Activated CD4-positive, CD25-positive, alpha-beta regulatory T cell treated with anti-CD3 and anti-CD28 coated beads, Interleukin-2, amount 50 U/mL, for 16 hours (primary cell): ENCODE measurements at places on chromosomes 13 and 19.

DNA sequence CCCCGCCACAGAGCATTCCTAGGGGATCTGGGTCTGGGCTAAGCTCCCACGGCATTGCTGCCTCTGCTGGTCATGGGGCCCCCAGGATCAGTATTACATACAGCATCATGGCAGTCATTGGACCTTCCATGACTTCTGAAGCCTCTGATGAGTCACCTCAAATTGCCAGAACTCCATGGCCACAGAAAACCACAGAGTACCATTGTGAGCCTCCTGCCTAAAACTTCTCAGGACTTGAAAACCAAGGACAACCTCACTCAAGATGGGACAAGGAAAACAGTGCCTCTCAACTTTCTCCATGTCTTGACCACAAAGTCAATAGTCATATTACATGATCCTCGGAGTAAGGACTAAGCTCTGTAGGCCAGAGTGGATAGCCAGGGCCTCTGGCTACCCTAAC, 306.0 kb downstream of the GPC5 start:
- no peak for DNase-seq

- peak; percentile 21 for DNase-seq
These were observed at the start of gene ZNF578 for GRCh38 chr19:52453324-52454094. ZNF578 (plus strand) TSS chr19:52453553; CDS start chr19:52501846, 48,293 bp downstream.

- no peak for DNase-seq
These were observed 33.4 kb downstream of the IPO5 start for GRCh38 chr13:97986835-97987234.

DNA sequence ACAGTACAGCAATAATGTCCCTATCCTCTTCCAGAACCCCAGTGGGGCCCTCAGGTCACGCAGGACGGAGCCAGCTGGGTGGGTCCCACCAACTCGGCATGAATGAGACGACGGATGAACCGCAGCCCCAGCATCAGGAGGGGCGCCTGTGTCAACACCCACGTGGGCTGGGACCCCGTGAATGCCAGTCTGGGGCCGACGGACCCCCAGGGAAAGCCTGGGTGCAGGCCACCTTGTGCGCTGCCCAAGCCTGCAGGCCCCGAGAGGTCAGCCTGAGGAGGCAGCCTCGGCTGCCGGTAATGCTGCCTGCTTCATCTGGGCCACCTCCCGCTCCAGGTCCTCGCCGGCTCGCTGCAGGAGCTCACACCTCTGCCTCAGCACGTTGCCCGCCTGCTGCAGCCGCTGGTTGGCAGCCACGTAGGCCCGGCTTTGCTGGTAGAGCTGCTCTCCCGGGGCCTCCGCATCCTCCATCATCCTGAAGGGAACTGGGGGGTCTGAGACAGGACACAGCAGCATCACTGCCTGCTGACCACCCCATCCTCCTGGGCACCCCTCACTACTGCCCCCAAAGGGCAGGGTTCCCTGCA, 4.2 kb downstream of the C19orf25 start:
- DNase-seq, result no peak

- no peak for DNase-seq
These were observed 106.0 kb downstream of the STK24 start for GRCh38 chr13:98470920-98471319.

- no peak for DNase-seq
These were observed 38.6 kb downstream of the LYL1 start for GRCh38 chr19:13064092-13064489.

DNA sequence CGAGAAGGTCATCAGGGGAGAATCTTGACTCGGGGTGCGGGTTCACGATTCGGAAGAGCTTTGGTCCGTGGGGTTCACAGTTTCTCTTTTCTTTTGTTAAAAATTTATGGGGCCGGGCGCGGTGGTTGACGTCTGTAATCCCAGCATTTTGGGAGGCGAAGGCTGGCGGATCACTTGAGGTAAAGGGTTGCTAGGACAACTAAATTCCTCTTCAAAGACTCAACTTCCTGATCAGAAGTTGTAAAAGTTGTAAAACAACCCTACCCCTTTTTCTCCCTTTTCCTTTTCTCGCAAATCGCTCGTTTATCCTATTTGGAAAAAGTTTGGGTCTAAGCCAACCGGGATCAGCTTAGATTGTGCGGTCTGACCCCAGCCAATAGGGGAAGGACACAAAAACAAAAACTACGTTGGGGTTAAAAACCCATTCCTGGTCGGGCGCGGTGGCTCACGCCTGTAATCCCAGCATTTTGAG, 673 bp downstream of the ZNF486 start:
- DNase-seq, result no peak

GRCh38 chr19:39372047-39372802, 18.7 kb downstream of the PAF1 start:
- no peak for DNase-seq

DNA sequence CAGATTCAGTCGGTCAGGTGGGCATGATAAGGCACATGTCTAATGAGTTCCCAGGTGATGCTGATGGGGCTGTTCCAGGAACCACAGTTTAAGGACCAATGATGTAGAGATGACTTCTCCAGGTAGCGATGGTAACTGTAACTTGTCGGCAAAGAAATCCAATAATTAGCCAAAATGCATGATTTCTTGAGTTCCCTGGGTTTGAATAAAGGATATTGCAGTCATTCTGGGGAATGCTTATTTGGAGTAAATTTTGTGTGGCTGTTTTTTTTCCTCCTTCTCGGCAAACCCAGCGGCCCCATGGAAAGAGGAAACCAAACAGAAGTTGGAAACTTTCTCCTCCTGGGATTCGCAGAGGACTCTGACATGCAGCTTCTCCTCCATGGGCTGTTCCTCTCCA, at the start of gene OR7C2:
TSS of gene OR7C2 (plus strand) at position 301 of the 400 bp plus-strand sequence. CDS start at position 301, 0 bp downstream.
- no peak for DNase-seq

- no peak for DNase-seq
These were observed 984 bp downstream of the SIX5 start for GRCh38 chr19:45767881-45768654.

DNA sequence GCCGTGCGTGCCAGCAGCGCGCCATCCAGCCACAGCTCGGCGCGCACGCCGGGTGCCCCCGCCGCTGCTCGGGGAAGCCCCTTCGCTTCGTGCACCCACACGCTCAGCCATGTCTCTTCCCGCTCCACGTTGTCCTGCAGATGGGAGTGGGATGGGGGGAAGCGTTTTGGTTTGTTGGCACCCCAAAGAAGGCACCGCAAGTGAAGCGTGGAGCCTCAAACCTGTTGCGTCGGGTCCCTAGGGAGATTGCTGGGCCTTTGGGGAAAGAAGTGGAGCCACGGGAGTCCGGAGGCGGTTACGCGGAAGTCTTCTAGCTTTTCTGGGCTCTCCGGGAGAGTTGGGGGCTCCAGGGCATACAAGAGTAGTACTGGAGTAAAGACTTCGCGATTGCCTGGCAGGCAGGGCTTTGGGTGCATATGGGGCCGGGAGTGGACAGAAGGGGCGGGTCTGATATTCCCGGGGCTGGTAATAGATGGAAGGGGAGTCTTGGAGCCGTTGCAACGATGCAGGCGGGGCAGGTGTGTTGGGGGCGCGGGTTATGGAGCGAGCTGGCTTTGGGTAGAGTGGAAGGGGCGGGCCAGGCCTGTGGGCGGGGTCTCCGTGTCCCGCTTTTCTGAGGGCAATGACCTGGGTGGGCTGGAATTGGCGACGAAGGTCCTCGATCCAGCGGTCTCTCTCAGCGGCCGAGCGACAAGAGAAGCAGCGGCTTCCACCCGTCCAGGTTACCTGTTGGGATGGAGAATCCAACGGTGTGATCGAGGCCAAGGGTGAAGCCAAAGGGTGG, 6.5 kb downstream of the RASAL3 start:
- no peak for DNase-seq

DNA sequence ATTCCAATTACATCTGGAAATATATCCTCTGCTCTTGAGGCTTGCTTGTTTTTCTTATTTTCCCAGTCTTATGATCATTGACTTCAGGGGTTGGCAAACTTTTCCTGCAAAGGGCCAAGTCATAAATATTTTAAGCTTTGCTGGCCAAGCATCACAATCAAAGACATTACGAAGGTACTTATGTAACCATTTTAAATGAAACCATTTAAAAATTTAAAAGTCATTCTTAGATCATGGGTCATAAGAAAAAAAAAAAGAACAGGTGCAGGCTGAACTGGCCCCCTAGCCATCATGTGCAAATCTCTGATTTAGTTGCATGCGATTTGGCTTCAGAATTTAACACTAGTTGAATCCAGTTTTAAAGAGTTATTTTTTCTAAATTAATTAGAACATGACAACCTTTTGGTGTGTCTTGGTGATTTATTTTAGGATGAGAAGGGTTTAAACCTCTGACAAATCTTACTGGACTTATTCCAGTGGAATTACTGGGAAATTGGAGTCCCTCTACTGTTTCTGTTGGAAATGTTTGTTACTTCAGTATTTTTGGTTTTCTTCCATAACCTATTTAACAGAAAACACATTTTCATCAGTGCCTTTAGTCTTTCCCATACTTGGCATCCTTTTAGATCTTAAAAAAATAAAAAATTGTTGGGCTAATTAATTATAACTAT, 148.1 kb downstream of the NHLRC3 start:
- no peak for DNase-seq

GRCh38 chr13:29664591-29664990, 69.1 kb upstream of the SLC7A1 start:
- DNase-seq, result no peak

- no peak for DNase-seq
These were observed 43.8 kb downstream of the SPRY2 start for GRCh38 chr13:80297094-80297493.

GRCh38 chr19:737591-738093, 13.3 kb upstream of the MISP start:
- DNase-seq, result no peak

GRCh38 chr13:78609464-78610205, 6.3 kb upstream of the POU4F1 start:
- DNase-seq, result no peak

DNA sequence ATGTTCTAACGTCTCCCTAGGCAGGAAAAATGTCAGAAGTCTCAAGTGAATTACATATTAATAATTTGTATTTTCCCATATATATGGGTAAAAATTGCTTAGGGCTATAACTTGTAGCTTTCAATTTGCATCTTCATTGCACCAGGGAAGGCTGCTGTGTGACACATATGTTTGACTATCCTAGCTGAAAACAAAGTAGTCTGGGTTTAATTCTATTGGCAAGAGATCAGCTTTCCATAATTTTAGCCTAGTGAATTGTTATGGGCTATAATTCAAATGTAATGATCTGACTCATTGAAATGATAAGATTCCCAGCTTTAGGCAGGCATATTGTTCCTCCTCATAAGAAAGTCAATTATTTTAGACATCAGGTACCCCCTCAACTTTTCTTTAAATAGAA, 553.1 kb downstream of the DCT start:
- DNase-seq, result no peak

DNA sequence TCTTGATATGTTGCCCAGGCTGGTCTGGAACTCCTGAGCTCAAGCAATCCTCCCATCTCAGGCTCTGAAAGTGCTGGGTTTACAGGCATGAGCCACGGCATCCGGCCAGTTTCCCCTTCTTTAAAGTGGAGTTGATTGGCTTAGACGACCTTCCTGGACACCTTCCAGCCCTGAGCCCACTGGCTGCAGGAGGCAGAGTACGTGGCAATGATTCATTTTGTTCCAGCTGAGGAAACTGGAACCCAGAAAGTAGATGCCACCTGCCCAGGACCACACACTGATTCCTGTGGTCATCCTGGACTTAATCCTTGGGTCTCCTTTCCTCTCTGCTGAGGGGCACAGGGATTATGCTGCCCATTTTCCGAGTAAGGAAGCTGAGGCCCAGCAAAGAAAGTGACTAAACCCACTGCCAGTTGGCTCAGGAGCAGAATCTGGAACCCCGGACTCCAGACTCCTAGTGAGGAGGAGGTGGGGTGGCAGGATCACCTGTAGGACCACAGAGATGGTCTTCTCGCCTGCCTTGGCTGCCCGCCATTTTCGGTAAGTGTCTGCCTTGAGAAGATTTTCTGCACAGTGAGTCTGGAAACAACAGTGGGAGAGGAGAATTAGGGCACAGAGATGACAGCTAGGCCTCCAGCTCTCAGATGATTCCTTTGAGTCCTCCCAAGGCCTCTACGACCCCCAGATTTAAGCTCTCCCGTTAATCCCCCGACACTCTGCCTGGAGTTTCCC, 737 bp downstream of the XRCC1 start:
- no peak for DNase-seq

DNA sequence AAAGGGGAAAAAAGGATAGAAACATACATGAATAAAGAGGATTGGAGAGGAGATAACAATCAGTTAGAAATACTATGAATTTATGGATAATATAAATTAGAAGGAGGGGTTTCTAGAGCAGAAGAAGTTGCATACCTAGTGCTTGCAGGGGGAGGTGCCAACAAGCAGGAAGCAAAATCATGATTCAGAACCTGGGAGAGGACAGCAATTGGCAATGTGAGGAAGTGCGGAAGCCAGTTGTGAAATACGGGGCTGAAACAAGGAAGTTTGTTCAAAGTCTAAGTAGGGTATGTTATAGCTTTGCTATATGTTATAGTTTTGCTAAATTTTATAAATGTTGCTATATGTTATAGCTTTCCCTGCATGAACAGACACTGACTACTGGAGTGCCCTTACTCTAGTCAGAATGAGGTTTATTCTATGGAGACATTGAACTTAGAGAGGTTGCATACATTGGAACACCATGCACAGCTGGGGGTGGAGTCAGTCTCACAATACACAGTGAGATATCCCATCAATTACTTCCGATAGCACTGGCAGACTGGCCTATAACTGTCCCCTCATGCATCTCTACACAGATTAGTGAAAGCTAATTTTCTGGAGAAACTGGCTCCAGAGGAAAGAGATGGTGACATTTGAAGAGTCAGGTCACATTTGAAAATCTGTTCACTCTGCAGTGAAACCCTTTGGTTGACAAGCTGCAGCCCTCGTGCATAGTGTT, 92.1 kb downstream of the GPC6 start:
- no peak for DNase-seq

GRCh38 chr19:58356766-58357480, 3.6 kb upstream of the A1BG start:
- DNase-seq, result no peak

DNA sequence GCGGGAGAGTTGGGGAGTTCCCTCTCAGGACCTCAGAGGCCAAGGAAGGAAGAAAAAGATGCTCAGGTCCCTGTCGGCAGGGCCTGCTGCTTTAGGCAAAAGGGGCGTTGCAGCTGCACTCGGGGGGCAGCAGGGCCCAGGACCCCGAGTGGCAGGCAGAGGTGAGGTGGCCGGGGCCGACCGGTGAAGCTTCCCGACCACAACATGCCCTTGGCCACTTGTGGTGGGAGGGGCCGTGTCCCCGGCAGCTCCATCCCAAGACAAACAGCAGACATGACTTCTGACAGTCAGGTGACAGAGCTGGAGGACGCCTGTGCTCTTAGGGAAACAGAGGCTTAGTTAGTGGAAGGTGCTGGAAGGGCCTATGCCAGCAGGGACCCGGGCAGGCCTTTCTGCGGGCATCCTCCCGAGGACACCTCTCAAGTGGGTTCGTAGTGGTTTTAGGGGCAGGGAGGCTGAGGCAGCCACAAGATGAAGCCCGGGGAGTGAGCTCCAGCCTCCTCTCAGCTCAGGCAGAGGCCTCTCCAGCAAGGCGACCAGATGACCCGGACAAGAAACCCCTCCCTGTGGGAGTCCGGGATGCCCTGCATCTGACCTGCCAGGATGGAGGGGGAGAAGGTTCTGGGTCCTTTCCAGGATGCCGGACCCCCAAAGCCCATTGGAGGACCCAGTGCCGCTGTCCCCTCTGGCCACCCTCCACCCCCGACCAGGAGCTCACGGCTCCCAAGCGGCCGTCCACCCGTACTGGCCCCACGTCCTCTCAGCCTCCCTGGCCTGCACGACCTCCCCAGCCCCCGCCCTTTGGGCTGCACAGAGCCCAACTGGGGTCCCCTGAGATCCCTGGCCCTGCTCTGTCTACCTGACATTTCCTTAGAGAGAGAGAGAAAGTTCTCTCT, 24.2 kb downstream of the BTBD2 start:
- DNase-seq, result no peak

- DNase-seq, result no peak
These were observed 26.9 kb upstream of the KL start for GRCh38 chr13:32989290-32989667.

- no peak for DNase-seq
These were observed 232.9 kb upstream of the PCDH20 start for GRCh38 chr13:61648547-61648946.
